Pancreas (tissue), 10 donors: ENCODE measurements at places on chromosomes 12 and 14. TPM values are rescaled to one million over a fixed set of nuclear protein-coding genes. Genes with fewer than 3 reads are reported as not detected.

DNA sequence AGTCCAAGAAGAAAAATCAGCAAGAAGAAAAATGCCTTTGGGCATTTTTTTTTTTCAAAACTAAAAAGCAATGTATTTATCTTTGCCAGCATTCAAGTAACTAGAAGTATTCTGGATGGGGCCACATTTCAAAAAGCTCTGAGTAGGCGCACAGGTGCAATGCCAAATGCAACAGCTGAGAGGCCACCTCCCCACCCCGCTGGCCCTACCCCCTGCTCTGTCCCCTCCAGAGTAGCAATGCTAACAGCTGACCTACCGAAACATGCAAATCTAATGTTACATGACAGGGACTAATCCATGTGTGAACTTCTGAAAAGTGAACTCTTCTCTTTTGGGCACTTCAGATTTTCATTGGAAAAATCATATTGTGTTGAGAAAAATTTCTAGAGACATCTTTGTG lies 153.7 kb upstream of the SLC38A2 start:
- no peak for DNase-seq

The CPSF2 gene
- 5.6 TPM for polyA plus RNA-seq

DNA sequence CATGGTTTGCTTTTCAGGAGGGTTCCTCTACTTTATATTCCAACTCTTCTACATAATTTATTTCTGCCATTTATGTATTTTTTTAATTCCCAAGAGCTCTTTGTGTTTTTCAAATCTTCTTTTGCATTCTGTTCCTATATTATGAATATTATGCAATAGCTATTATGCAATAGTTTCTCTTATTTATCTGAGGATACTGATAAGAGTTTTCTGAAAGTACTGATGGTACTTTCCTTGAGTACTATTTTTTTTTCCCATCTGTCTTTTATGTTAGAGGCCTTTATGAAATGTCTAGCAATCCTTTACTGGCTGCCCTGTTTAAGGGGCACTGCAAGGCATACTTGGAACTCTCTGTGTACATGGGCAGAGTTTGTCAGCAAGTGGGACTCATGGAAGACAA lies 93.4 kb downstream of the SLC41A2 start:
- no peak for DNase-seq

DNA sequence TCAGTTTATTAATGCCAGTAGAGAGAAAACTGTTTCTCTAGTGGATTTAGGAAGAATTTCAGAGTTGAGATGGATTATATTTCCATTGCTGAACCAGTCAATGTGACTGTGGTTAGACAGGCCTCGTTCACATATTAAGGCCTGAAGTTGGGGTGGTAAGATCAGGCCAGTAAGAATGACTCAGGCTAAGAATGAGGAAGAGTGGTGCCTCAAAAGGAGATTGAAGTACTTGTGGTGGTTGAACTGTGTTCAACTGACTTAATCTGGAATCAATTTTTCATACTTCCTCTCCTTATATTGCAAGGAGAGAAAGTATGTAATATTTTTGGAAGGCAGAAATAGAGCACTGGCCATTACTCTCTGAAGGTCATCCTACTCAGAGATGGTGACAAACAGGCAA lies 37.8 kb upstream of the ATF7IP start:
- no peak for DNase-seq

The RERGL gene
- 7.7 TPM for polyA plus RNA-seq

DNA sequence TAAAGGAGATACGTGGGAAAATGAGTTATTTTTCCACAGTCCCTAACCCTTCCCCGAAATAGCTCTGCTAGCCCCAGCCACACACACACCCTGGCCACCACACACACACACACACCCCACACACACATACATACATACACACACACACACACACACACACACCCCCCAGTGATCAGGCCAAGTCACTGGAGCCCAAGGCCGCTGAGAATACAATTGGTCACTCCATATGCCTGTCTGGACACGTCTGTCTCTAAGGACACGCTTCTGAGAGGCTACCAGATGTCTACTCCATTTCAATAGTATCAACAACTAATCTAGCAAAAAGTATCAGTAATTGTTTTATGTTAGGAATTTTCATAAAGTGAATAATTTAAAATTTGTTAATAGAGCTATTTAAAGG lies 13.0 kb upstream of the DIABLO start:
- no peak for DNase-seq

The TAS2R10 gene
- polyA plus RNA-seq, result 0.14 TPM

- no peak for DNase-seq
These were observed 724 bp downstream of the LTB4R start for GRCh38 chr14:24311837-24312615.

DNA sequence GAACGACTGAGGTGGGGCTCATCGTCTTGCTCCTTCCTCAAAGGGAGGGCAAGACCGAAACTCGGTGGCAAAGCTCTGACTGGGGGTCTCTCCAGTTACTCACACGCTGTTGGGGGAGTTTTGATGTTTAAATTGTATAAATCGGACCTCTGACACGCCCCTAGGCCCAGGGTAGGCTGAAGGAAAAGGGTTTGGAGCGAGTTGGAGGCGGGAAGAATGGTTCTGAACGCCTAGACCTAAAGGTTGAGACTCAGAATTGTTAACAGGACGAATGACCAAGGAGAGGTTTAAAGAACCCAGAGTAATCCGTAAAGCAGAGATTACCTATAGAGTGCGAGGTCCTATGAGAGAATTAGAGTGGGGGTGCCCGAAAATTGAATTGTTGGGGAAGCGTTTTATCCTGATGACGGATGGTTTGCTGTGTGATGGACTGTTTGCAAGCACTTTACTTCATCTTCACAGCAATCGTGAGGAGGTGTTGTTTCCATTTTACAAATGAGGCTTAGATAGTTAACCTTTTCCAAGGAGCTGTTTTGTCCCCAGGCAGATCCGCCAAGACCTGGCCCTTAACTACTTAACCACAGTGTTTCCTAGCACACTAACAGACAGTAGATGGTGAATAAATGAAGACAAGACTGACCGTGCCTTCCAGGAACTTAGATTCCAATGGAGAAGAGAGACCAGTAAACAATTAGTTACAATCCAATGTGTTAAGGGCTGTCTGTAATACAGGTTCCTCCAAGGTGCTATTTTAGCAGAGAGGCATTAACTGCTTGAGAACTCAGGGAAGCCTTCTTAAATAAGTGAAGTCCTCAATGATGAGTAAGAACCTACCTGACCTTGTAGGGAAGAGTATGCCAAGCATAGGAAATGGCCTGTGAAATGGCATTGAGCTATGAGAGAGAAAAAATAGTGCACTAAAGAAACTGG lies 929 bp upstream of the UBE2N start:
- no peak for DNase-seq

DNA sequence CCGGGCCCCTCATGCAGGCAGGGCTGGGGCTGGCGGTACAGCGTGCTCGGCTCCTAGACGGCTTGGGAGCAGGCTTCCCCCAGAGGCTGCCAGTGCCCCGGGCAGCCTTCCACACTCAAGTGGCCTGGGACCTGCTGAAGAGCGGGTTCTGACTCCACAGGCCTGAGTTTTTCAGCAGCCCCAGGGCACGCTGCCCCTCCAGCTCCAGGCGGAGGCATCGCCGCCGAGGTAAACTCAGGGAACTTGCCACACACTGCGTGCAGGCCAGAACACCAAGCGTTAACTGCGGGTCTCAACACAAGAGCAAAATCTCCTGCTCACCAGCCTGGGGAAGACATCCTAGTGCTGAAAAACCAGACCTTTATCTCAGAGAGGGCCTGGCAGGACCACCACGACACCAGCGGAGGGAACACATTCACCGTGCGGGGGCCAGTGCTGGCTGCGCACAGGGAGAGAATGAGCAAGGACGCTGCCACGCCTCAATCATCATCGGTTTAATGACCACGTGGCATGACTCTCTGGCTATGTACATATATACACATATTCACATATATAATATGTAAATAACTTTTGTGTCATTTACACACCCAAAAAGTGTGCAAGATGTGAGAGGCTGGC lies 21.3 kb downstream of the PSMC1 start:
- no peak for DNase-seq
